Muscle of leg (tissue), 16 donors: ENCODE measurements at places on chromosomes 4 and X. TPM values are rescaled to one million over a fixed set of nuclear protein-coding genes. Genes with fewer than 3 reads are reported as not detected.

Gene IL13RA2
- 0.41 TPM for polyA plus RNA-seq

Gene GYPA
- polyA plus RNA-seq = 7.2 TPM

Gene FAM236C
- polyA plus RNA-seq = not detected

DNA sequence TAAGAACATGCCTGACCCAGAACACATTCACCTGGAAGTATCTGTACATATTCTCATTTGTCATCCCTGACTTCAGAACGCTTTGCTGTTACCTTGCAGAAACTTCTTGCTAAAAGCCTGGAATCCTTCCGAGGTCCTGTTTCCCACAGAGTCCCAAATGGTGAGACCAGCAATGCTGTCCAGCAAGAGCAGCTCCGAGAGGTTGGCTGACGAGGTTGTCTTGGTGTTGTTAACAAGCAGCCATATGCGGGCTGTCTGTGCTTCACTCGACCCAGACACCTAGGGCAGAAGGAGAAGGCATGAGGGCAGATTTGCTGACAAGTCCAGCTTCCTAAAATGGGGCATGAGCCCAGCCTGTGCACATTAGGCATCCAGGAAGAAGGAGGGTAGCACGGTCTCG, 19.3 kb downstream of the EVC2 start:
- DNase-seq = no peak

- no peak for DNase-seq
Measured at GRCh38 chr4:8019396-8020365, 80.0 kb upstream of the AFAP1 start.

GRCh38 chrX:54560411-54560810, 30.4 kb downstream of the GNL3L start:
- DNase-seq = no peak

DNA sequence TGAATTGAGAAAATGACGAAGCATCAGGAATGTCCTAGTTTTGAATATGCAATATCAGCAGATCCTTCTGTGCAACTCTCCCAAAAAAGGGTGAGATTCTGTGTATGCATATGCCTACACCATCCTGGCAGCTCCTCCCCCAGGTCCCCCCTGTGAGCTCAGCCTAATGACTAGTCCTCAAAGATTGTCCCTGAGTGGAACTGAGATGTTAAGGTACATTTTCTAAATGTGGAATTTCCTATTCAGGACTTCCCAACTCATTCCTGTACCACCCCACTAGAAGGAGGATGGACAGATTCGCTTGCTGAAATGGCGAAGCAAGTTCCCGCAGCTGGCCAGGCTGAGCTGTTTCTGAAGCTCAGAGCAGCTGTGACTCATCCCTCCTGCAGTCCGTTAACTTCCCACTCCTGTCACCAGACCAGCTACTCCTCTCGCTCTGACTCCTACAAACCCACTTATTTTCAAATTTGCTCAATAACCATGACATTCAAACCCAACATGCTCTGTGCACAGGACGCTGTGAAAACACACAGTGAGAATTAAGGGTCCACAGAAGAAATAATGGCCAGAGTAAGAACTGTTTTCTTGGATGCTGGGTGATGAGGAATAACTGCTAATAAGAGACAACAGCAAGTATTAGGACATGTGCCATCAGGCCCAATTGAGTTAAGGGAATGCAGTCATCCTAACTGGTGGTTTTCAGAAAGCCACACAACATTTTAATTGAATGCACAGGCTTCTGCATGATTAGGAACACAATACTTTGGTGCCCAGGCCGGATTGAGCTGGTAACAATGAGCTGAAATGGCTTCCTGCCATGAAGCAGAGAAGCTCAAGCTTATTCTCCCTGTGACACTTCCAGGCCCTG, 40.0 kb upstream of the IRF2 start:
- DNase-seq = peak; percentile 72

DNA sequence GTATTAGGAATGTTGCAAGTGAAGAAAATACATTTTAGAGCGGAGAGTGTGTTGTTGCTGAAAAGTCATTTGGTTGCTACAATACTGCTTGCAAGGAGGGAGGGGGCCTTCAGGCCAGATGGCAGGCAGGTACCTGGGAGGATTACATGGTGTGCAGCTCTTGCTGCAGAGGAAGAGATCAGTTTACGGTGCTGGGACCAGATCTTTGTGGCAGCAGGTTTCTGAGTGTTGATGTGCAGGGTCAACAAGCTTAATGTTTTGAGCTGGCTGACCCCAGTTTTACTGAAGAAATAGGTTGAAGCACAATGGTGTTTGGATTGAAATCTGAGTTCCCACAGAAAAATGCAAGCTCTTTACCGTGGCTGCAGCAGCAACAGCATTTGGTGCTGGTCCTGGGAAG, 96.4 kb upstream of the DDIT4L start:
- peak; percentile 70 for DNase-seq

DNA sequence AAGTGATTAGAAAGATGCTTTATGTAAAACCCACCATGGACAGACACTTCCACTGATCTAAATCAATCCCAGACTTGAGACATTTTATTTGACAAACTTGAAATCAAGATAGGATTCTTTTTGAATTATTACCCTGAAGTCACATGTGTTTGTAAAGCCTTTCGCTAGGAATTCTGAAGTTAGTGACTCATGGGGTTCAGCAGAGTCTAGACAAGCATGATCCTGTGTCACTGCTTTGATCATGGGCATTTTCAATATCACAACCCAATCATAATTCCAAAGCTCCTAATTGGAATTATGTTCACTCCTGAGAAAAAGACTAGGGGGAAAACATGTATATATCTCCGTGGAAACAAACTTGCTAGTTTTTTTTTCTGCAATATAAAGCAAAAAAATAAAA, 67.5 kb upstream of the BMP3 start:
- DNase-seq = no peak

GRCh38 chr4:102825261-102826091, 1.9 kb downstream of the UBE2D3 start:
- peak; percentile 85 for DNase-seq

DNA sequence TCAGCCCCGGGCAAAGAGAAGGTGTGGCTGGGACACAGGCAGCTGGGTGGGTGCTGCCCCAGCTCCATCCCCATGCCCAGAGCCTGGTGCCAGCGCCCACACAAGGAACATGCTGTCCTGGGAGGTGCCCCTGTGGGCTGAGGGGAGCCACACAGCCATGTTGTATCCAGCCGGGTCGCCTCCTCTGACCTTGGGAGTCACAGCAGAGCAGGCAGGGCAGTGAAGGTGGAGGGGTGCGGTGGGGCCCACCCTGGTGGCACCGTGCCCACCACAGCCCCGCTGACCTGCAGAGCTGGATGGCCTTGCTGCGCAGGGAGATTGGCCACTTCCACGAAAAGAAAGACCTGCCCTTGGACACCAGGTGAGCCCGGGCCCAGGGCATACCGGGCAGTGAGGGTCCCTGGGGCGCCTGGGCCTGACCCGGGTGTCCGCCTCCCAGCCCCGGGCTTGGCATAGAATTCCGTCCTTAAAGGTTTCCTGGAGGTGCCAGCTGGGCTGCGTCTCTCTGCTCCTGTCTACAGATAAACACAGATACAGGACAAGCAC, 18.7 kb upstream of the ADD1 start:
- no peak for DNase-seq

- DNase-seq = no peak
Measured at GRCh38 chr4:158347556-158347955, 137.3 kb downstream of the TMEM144 start.
